Activated T-cell treated with anti-CD3 and anti-CD28 coated beads, Interleukin-2, amount 50 U/mL, for 48 hours (primary cell): ENCODE measurements at places on chromosomes 4 and X.

DNA sequence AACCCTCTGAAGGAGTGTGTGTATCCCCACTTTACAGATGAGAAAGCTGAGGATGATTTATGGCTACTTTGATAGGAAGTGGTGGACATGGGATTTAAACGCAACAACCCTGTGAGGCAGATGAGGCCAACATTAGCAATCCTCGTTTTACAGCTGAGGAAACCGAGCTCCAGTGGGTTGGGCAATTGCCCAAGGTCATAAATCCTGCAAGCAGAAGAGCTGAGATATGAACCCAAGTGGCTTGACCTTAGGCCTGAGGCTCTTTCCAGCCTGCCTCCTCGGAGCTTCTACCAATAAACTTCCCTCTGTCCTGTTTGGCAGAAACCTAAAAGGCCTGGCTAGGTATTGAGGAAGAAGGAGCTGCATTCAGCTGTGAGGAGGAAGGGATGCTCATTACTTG is 185.5 kb upstream of the RBPJ start:
- no peak for DNase-seq

GRCh38 chr4:38162240-38162784 is 202.1 kb downstream of the PTTG2 start:
- DNase-seq, result no peak

GRCh38 chrX:153647461-153648357 is 706 bp downstream of the DUSP9 start:
- DNase-seq, result peak; percentile 19

GRCh38 chrX:2264179-2265030 is 236.4 kb downstream of the DHRSX start:
- DNase-seq, result no peak

- DNase-seq, result peak; percentile 54
These were observed 88.4 kb downstream of the FRMPD3 start for GRCh38 chrX:107537815-107538214.

- no peak for DNase-seq
These were observed 23.8 kb downstream of the VCX2 start for GRCh38 chrX:8147226-8147625.

GRCh38 chr4:6001680-6002491 is 16.3 kb downstream of the C4orf50 start:
- DNase-seq, result no peak

DNA sequence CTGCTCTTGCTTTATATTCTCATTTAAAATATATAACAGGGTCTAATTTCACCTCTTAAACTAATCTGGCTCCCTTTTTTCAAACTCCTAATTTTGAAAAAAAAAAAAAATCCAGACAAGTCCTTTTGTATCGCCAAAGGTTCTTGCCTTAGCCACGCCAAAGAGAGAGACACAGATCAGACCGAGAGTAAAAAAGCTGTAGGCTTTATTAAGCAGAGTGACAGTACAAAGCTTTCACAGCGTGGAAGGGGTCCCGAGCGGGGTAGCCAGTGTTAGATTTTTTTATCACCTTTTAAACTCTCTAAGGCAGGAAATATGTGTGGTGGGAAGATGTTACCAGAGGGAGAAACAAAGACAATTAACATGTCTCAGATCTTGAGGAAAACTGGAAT is 54.1 kb downstream of the PAGE2 start:
- DNase-seq, result no peak

- no peak for DNase-seq
These were observed 44.8 kb upstream of the HERC6 start for GRCh38 chr4:88333741-88334405.

DNA sequence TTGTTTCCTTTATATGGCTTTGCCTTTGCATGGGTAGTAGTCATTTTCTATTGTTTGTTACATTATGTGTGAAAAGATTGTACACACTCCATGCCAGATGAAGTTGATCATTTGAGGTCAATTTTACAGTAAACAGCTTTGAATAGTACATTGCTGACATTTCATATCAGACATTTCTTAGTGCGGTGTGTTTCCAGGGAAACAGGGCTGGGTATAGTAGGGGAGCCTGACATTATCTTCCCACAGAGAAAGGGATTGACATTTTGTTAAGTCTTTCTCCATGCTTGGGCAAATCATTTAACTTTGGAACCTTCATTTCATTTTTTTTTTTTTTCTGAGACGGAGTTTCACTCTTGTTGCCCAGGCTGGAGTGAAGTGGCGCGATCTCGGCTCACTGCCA is 5.0 kb downstream of the FUNDC2 start:
- no peak for DNase-seq

DNA sequence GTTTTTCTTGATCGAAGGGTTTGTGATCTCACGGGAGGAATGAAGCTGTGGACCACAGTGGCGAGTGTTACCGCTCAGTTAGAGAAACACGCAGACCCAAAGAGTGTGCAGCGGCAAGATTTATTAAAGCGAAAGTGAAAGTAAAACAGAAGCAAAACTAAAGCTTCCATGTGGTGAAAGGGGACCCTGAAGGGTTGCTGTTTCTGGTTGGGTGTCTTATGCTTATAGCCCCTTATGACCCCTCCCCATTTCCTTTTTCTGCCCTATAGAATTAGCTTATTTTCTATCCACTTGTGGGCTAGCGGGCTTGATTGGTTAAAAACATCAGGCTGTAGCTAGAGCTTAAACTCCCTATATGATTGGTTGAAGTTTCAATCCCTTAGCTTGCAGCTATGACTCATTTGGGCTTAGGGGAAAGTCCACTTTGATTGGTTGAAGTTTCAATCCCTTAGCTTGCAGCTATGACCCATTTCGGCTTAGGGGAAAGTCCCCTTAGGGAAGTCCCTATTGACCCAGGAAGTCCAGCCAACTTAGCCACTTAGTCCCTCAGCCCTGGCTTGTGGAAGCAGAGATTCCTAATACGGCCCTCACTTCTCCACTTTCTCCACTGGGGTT is 171.2 kb upstream of the NWD2 start:
- DNase-seq, result no peak

- DNase-seq, result no peak
These were observed 117.7 kb downstream of the C4orf33 start for GRCh38 chr4:129213692-129214091.

DNA sequence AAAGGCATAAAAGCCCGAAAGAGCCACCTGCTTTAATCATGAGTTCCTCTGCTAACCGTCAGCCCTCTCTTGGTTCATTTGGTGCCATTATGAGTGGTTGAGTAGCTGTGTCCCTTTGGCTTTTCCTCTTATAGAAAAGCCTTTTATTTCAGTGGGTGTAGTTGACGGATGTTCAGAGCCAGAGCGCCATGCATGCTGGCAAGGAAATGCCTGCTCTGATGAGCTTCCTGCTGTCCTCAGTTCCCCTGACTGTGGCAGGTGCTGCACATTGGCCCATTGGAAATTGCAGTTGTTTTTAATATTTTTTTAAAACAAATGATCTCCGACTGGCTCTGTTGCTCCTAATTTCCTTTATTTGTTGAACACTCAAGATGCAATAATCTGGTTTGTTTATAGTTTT is 77.3 kb upstream of the LIMCH1 start:
- DNase-seq, result no peak

DNA sequence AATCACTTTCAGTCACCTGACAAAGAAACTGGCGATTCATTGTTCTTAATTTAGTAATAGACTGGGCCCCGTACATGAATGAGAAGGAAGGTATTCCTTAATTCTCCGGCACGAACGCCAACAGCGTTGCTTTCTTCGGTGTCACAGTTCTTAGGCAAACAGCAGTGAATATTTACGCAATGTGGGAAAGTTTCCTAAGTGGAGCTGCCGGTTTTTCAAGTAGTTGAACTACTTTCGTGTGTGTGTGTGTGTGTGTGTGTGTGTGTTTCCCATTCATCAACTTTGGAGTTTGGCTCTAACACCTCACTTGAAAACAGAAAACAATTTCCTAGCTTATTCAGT is 651 bp downstream of the NXT2 start:
- DNase-seq, result no peak

DNA sequence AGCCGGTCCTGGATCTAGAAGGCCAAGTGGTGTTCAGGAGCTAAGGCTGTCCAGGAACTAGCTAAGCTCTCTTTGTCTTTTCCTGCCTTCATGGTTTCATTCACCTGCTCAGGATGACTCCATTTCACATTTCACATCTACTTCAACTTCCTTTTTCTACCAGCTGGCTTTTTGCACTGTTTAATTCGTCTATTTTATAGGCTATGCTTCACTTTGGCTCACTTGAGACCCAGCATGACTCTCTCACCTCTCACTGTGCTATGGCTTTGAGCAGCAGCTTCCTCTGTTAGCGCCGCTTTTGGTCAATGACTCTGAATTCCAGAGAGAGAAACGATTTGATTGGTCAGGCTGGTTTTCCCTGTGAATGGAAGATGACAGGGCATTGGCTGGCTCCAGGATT is 213.5 kb upstream of the CLNK start:
- DNase-seq, result no peak

GRCh38 chrX:148416142-148416541 is 84.3 kb upstream of the AFF2 start:
- DNase-seq, result no peak

- no peak for DNase-seq
These were observed 15.6 kb downstream of the RPGR start for GRCh38 chrX:38311743-38312142.
